Activated T-helper 1 cell treated with Interleukin-2 at 50 U/mL for 16 hours (primary cell): ENCODE measurements at places on chromosomes 5 and 9.

DNA sequence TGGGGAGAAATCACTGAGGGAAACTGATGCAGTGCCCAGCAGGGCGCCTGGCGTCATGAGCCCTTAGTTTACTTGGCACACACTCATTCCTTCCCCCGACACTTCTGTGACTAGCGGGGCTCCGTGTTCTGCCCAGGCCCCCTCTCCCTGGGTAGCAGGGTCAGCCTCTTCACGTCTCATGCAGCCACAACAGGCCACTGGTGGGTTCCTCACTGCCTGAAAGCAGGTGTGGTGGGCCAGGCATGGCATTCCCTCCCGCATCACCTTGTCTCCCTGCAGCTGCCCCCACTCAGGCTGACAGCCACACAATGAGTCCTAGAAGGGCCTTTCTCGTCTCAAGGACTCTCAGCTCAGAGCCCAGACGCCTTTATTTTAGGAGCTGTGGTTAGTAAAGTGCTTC, 51.1 kb upstream of the CPLX2 start:
- no peak for DNase-seq

- DNase-seq, result no peak
Measured at GRCh38 chr9:124558777-124559470, 51.7 kb upstream of the NR5A1 start.

DNA sequence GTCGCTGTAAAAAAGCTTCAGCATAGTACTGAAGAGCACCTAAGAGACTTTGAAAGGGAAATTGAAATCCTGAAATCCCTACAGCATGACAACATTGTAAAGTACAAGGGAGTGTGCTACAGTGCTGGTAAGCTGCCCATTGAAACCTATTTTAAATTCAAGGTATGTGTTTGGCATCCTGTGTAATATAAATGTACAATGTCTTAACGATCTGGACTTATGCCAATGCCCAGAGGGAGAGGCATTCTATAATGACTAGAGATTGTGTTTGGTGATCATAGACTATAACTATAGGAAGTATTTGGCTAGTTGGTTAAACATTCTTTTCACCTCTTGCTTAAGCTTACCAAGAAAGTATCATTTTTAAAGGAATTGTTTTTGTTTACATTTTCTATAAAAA, 95.7 kb downstream of the INSL6 start:
- no peak for DNase-seq

GRCh38 chr9:19471737-19472648, 63.2 kb downstream of the ACER2 start:
- DNase-seq, result no peak

DNA sequence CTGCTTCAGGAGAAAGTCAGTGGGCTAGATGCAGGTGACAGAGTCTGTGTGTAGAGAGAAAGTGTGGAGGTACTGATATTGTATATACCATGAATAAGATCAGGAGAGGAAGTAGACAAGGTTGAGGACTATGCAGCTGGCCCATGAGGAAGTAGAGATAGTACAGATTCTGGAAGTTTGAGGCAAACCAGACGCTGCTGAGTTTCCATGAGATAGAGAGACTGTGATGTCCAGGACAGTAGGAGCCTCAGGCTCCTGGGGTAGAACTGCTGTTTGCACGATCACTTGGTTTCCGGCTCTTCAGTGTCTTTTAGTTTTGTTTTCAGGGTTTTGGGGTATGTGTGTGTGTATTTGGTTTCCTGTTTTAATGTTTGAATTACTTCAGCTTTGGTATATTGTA, 13.6 kb downstream of the OTULINL start:
- DNase-seq, result no peak

- no peak for DNase-seq
Measured at GRCh38 chr9:15423231-15423985, 732 bp downstream of the SNAPC3 start.

DNA sequence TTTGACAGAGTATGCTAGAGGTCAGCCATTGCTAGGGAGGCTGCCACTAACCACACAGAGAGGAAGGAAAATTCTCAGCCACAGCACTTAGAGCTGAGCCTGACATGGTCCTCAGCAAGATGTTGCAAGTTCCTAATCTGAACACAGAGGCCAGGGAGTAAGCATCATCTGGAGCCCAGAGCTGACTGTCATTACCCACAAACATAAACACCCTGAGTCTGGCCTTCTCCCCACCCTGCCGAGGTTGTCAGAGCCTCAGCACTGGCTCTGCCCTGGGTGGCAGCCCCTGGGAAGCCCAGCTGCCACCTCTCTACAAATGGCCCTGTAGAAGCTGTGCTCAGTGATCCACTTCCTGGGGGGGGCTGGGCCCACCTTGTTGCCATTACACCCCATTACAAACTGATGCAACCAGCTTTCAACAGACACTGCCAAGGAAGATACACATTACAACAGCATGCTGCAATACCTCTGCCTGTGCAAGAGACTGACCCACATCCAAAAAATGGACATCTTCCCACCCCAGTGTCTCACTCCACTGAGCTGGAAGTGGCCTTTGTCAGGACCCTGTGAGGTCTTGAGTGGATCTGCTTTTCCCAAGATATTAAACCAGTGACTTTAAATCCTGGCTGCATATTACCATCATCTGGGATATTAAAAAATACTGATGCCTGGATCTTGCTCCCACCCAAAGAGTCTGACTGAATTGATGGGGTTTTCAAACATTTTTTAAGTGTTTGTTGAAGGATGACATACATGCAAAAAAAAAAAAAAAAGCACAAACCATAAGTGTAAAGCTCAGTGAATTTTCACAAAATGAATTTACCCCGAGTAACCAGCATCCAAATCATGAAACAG, 33.0 kb downstream of the IRF1 start:
- DNase-seq, result no peak

DNA sequence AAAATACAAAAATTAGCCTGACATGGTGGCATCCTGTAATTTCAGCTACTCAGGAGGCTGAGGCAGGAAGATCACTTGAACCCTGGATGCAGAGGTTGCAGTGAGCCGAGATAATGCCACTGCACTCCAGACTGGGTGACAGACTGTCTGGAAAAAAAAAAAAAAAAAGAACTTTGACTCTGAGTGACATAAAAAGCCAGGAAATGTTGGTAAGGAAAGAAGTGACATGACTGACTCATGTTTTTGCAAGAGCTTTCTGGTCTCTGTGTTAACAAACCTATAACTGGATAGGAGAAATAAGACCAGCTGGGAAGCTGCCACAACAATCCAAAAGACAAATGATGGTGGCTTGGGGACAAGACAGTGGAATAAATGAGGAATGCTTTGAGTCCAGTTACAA, 272.1 kb downstream of the HINT1 start:
- DNase-seq, result no peak

GRCh38 chr5:150284311-150284710, 5.3 kb downstream of the CAMK2A start:
- DNase-seq, result no peak

GRCh38 chr9:125172031-125172755, 17.4 kb downstream of the PPP6C start:
- DNase-seq, result no peak

DNA sequence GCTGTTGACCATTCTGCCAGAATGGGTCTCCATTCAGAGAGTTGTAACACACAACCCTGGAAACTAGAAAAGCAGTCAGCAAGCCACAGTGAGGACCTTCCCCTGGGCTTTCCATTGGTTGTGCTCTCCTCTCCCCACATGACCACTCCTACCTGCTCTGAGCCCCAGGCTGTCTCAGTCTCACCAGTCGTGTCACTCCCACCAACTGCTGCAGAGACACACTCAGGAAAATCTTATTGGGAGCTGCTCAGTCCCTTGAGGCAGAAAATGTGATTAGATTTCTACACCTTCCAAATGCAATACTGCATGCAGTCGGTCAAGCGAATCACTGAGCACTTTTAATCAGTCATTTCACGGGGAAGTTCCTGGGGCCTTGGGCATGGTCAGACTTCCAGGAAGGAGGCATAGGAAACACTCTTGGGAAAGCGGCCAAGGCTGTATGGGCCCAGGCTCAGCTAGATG, 284.2 kb upstream of the NMUR2 start:
- DNase-seq, result no peak

- DNase-seq, result no peak
Measured at GRCh38 chr5:151179489-151179840, 21.9 kb upstream of the ANXA6 start.

DNA sequence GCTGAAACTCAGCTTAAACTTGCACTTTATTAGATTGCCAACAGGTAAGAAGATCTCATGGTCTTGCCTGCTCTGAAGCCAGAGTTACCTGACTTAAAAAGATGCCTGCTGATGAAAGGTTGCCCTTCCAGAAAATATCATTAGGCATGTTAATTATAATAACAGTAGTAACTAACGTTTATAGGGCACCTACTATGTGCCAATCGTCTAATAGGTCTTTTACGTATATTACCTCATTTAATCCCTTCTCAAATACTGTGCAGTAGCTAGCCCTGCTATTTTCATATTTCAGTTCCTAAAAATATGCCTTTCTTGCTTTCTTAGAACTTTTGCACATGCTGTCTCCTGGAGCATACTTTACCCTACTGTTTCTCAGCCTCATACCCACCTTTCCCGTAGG, 40.1 kb downstream of the TGFBR1 start:
- no peak for DNase-seq
